ENCODE measurements at places on chromosomes 1 and 21.

GRCh38 chr1:7107109-7107830 lies 322.0 kb downstream of the CAMTA1 start:
- no peak for DNase-seq

GRCh38 chr1:152546704-152547103 lies 19.9 kb downstream of the LCE3E start:
- no peak for DNase-seq

- DNase-seq = no peak
These were observed 187.0 kb downstream of the NTMT2 start for GRCh38 chr1:170332801-170333200.

GRCh38 chr1:56931211-56931610 lies 34.6 kb downstream of the C8B start:
- no peak for DNase-seq

Data from stimulated activated naive B cell treated with anti-CD40 and anti-IgM and Interleukin-4, amounts not matched to agents 10 μg/mL and 1 μg/mL and 100 μg/mL, for 72 hours (primary cell).